Inflammatory macrophage treated with lipopolysaccharide for 1 hour (primary cell): ENCODE measurements at places on chromosomes 13 and 19.

GRCh38 chr13:99944606-99945005 is 27.0 kb downstream of the ZIC5 start:
- no peak for DNase-seq

DNA sequence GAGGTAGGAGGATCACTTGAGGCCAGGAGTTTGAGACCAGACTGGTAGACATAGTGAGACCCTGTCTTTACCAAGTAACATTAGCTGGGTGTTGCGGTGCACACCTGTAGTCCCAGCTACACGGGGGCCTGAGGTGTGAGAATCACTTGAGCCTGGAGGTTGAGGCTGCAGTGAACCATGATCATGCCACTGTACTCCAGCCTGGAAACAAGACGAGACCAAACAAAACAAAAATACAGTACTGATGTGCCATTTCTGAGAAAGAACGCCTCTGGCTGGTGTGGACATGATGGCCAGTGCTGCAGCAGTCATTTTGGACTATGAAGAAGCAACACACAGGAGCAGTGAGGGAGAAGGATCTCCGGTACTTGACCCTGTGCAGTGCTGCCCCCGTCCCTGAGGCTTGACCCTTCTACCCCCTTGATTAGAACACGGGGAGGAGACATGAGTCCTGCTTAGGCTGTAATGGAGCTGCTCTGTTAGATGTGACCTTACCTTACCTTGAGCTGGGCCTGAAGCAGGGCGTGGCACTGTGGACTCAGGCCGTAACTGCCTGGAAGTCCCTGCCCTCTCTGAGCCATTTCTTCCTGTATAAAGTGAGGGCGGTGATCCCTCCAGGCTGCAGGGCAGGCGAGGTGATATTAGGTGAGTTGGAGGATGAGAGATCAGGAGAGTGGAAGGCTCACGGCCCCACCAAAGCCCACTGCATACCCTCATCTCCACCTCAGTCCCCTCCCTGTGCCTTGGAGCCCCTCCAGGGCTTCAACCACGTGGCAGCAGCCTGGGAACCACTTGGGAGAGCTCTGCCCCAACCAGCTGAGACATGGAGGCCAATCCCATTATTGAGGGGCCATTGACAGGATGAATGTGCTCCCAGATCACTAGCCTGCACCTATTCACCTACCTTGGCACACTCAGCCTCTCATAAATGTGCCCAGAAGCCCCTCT is 5.9 kb downstream of the RPL18A start:
- DNase-seq: no peak

DNA sequence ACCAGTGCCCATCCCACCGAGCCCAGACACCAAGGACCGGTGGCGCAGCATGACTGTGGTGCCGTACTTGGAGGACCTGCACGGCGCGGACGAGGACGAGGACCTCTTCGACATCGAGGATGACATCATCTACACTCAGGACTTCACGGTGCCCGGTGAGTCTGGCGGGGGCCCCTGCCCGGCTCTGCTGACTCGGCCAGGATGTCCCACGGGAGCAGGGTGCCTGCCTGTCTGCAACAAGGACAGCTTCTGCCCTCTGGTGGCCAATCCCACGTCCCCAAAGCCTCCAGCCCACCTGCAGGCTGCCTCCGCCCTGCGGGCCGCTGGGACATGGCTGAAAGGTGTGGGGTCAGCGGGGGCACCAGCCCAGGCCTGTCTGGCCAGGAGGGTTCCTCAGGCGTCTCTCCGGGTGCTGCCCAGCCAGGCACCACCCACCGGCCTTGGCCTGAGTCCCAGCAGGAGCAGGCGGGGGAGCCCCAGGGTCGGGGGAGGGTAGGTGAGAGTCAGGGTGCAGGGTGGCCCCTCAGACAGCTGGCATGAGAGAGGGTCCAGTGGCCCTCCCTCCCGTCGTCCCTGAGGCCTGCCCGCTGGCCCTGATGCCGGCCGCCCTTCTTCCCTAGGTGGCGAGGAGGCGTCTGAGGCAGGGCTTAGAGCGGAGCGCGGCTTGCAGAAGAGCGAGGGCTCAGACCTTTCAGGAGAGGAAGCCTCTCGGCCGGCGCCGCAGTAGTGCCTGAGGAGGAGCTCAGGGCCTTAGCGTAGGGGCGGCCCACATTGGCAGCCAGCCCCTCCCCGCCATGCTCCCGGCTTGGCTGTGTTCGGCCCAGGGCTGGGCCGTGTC is 14.6 kb downstream of the CBARP start:
- no peak for DNase-seq

- no peak for DNase-seq
Observed at GRCh38 chr19:3025549-3025886, 3.6 kb downstream of the TLE2 start.

DNA sequence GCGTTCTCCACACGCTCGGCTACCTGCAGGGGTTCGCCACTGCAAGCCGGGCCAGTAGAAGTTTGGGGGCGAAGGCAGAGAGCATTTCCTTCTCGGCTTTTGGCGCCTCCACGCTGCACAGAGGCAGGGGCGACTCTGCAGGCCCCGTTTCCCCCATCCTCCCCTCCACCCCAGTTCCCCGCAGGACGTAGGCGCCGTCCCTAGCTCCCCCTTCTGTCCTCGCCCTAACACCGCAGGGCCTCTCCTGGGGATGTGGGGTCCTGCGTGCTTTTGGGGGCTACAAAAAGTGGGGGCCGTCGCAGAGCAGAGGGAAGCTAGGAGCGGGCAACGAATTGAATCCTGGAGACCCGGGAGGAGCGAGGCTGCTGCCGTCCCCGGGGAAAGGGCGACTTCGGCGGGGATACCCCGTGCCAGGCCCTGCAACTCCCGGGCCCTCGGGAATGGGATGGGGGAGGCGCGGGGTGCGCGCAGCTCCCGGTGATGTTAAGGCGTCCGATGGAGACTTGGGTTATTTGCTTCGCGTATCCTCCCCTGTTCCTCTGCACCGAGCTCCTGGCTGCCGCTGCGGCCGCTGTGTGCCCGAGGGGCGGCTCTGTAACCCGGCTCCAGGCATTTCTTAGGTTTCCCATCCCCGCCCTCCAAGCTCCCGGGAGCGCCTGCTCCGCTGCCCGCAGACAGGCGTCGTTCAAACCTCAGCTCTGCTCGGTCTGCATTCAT is 255.9 kb upstream of the SOX21 start:
- no peak for DNase-seq

- peak; percentile 74 for DNase-seq
Observed at GRCh38 chr19:1076951-1077350, 10.0 kb downstream of the ARHGAP45 start.

- DNase-seq: no peak
Observed at GRCh38 chr13:27383104-27383921, 41.1 kb upstream of the GTF3A start.

GRCh38 chr19:17973759-17974158 is 6.9 kb downstream of the KCNN1 start:
- DNase-seq: no peak

- DNase-seq: no peak
Observed at GRCh38 chr13:42548731-42549551, 25.0 kb upstream of the TNFSF11 start.

DNA sequence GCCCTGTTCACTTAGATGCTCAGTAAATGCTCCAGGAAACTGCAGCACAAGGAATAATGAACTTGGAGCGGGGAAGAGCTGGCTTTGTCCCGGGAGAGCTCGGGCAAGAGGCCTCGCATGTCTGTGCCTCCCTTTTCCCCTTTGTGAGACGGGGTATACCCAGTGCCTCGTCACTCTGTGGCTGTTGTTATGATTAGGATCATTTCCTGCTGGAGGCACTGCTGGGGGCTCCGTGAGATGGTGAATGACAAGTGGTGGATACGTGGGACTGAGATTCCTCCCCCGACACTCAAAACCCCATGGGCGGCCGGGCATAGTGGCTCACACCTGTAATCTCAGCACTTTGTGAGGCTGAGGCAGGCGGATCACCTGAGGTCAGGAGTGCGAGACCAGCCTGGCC is 1.1 kb upstream of the PLVAP start:
- no peak for DNase-seq

GRCh38 chr19:30864391-30865215 is 484.6 kb downstream of the TSHZ3 start:
- DNase-seq: peak; percentile 12

GRCh38 chr19:34145741-34146202 is 26.5 kb upstream of the LSM14A start:
- peak; percentile 31 for DNase-seq

GRCh38 chr19:40666803-40667438 is 23.5 kb downstream of the NUMBL start:
- DNase-seq: no peak

- DNase-seq: peak; percentile 36
Observed at GRCh38 chr19:7337380-7338194, 11.2 kb upstream of the ARHGEF18 start.

DNA sequence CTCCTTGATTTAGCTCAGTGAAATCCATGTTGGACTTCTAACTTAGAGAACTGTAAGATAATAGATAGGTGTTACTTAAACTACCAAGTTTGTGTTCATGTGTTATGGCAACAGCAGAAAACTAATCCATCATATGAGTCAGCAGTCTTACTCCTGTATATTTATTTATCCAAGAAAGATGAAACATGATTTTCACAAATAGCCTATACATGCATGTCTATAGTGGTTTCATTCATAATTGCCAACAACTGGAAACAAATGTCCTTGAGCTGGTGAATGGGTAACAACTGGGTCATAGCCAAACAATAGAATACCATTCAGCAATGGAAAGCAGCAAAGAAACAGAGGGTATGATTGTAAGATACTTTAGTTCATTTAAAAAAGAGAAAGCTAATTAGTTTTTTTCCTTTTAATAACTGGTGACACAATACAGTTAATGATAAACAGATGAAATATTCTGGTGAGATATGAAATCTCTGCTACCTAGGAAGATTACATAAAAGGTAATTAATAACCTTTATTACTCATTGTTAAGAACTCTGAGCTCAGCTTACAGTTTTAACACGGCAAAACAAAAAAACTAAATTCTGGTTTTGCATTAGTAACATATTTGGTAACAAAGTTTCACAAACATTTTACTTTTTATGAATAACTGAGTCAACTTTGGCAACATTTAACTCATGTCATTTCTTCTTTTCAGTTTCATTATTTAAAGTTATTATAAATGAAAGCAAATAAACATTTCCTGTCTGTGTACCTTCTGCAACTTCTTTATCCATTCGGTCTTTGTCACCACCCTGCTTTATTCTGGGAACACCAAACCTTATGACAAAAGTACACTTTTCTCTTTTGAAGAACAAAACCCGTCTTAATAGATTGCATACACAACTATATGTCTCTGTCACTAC is 181.3 kb downstream of the LIG4 start:
- DNase-seq: no peak

DNA sequence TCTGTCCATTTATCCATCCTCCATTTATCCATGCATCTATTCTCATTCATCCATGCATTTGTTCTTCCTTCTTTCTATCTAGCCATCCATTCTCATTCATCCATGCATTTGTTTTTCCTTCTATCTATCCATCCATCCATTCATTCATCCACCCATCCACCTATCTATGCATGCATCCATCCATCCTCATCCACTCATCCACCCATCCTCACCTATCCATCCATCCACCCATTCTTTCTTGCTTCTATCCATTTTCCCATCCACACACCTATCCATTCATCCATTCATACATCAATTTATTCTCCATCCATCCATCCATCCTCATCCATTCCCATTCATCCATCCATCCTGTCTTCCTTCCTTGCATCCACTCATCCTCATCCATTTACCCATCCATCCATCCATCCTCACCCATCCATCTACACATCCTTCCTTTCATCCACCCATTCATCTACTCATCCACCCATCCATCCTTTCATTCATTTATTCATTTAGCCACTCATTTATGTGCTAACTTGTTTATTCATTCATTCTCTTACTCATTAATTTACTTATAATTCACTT is 20.3 kb downstream of the ACTL9 start:
- DNase-seq: no peak

GRCh38 chr19:8030960-8031359 is 21.6 kb upstream of the CCL25 start:
- DNase-seq: no peak

- DNase-seq: no peak
Observed at GRCh38 chr19:42038666-42039065, 31.3 kb downstream of the GRIK5 start.

GRCh38 chr13:114017028-114017630 is 43.3 kb upstream of the C13orf46 start:
- no peak for DNase-seq
